ENCODE measurements at places on chromosomes 1 and 21.

- DNase-seq = no peak
Observed at GRCh38 chr1:7589080-7589735, 181.9 kb upstream of the VAMP3 start.

DNA sequence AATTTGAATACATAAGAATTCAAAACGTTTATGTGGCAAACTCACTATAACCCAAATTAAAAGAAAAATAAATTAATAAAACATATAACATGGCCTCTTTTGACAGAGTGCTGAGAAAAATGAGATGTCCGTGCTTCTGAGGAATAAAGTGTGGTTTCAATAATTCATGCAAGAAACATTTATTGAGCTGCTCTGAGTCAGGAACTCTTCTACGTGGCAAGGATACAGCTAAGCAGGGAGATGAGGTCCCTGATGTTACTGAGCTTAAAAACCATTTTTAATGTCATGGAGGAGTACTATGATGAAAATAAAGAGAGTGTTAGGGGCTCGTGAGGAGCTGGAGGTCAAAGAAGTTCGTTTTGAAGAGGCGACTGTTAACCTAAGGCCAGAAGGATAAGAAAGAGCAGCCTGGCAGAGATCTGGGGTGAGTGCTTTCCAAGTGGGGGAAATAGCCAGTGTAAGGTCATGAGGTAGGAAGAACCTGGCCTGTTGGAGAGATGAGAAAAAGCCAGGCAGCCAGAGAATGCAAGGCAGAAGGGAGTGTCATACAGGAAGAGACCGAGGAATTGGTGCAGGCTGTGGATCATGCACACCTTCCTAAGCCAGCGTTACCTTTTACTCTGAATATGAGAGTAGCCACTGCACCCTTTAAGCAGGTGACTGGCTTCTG lies 182.2 kb upstream of the DUSP10 start:
- DNase-seq = no peak

GRCh38 chr1:241645199-241645598 lies 5.0 kb upstream of the CHML start:
- no peak for DNase-seq

DNA sequence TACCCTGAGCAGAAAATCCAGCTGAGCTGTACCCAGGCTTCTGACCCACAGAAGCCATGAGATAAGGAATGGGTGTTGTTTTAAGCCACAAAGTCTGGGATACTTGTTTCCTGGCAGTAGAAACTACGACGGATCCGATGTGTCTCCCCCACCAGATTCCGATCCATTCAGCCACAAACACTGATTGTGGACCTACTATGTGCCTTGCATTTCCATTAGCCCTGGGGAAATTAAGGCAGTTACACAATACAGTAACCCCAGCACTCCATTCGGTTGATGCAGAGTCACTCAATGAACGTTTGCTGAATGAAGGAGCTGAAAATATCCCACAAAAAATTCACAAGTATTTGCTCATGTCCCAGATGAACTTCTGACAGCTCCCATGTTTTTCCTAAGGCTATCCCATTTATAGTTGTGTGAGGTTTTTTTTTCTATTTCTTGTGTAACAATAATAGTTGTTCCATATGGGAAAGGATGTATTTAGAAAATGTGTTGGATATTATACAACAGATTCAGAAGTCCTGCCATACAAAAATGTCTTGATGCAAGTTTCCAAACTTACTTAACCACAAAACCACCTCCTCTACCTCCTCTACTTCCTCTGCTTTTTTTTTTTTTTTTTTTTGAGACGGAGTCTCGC lies 29.6 kb upstream of the KAZN start:
- no peak for DNase-seq

GRCh38 chr1:21355956-21356355 lies 65.7 kb upstream of the ECE1 start:
- no peak for DNase-seq

DNA sequence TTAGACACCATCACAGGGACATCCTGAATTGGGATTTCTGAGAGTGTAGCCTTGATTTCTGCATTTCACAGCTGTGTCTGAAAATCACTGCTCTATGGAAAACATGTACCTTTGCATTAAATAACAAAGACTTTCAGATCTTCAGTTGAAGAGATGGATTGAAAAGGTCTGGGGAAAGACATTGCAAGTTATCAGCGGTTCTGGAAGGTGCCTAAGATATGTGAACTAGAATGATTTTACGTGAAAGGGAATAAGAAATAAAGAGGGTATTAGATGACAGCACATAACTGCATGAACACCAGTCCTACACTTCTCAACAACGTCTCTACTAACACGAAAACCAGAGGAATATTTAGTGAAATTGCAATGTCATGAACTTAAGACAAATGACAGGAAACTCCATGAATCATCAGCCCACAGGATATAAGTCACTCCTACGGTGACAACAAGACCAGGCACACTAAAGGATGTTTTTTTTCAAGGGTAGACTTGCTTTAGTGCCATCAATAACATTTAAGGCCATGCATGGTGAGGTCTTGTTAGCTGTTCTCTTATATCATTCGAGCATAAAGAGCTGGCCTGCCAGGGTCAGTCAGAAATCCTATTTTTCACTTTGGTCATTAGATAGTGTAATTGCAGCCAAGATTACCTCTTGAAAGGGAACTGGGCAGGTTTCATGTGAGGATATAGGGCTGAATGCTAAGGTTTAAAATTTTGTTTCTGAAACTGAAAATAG lies 283.1 kb downstream of the GRIK1 start:
- DNase-seq = no peak

DNA sequence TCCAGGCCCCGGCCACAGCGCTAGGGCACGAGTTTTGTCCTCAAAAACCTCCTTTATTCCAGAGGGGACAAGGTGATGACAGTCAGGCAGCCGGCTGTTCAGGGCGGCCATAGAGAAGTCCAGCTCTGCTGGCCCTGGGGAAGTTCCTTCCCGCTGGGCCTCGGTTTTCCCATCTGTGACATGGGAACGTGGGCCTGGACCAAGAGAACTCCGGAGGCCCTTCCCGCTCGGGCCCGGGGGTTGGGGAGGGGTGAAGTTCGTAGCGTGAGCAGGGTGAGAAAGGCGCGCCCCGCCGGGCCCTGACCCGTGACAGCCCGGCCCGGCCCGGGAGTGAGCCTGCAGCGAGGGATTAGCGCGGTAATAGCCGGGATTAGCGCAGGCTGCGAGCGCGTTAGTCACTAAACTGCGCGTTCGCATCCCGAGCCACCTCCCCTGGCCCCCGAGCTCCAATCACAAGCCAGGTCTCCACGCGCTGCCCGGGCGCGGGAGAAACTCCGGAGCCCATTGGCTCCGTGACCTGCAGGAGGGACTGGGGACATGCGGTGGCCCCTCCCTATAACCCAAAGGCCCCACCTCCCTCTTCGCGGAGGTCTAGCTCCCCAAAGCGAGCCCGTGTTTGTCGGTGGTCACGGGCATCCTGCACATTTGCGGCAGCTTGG lies 29.8 kb upstream of the PADI2 start:
- DNase-seq = no peak

- DNase-seq = no peak
Observed at GRCh38 chr1:231383159-231383860, 38.8 kb downstream of the EGLN1 start.

- no peak for DNase-seq
Observed at GRCh38 chr1:172293429-172293828, 127.1 kb upstream of the C1orf105 start.

- DNase-seq = no peak
Observed at GRCh38 chr1:39115271-39116110, 89.0 kb upstream of the MACF1 start.

DNA sequence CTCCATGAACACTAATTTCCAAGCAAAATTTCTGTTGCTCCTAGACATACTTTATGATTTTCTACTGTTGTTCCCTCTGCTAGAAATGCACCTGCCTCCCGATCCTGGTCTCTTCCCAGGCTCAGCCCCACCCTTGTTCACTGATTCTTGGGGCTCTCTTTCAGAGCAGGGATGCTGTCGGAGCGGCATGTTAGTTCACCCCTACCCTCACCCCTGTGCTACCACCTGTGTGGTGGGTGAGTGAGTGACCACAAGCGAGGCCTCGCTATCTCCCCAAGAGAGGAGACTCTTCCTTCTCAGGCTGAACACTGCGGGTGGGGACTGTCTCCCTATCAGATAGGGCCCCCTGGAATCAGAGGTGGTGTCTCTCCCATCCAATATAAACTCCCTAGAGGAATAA lies 4.9 kb upstream of the S100A8 start:
- DNase-seq = no peak

GRCh38 chr1:24418898-24419628 lies 3.5 kb downstream of the NIPAL3 start:
- DNase-seq = peak; percentile 36

GRCh38 chr21:35825370-35826353 lies 234.7 kb downstream of the SETD4 start:
- DNase-seq = no peak

GRCh38 chr1:29835406-29835805 lies 599.1 kb downstream of the PTPRU start:
- no peak for DNase-seq

- peak; percentile 52 for DNase-seq
Observed at GRCh38 chr1:170700842-170701615, 37.1 kb downstream of the PRRX1 start.

DNA sequence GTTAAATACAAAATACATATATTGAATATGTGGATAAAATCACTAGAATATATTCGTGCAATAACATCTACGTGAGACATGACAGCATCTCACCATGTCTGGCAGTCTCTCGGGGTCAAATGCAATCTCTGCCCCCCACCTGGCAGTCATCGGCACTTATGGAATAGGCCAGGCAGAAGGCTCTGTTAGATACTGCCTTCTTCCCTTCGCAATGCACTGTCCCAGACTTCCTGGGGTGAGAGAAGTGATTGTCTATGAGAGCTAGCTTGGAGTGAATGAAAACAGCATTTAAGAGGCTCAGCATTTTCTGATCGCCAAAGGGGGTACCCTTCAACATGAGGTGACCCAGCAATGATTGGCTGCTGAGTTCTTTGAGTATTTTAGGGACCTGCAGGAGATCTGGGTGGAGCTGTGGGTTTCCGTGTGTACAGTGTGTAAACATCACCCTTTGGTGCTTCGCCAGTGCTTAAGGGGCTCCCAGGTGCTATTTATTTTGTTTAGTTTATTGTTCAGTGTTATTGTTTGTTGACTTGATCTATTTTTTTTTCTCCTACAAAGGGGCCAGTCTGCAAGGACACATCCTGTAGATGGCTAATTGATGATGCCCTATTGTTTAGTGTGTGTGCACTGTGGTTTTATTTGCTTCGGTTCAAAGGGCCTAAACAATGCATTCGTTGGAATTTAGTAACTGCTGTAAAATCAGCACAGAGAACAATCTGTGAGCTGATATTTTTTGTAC lies 10.2 kb downstream of the ERG start:
- DNase-seq = no peak

- no peak for DNase-seq
Observed at GRCh38 chr1:30506291-30507015, 216.9 kb downstream of the MATN1 start.

- DNase-seq = no peak
Observed at GRCh38 chr1:65172936-65173690, 25.1 kb downstream of the AK4 start.

DNA sequence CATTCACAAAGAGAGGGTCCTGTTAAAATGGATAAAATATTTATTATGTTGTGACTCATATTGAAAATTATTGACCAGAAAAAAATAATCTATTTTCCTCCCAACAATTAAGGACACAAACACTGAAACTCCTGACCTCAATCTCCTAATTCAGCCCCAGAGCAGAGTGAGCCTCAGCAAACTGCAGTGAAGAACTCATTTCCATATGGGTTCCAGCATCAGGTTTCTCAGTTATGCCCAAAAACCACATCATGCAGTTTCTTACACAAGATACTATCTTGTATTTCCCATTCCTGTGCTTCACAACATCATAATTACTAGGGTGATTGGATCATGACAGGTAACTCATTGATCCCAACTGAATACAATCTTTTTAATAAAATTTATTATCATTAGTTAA lies 15.4 kb downstream of the PYHIN1 start:
- no peak for DNase-seq

DNA sequence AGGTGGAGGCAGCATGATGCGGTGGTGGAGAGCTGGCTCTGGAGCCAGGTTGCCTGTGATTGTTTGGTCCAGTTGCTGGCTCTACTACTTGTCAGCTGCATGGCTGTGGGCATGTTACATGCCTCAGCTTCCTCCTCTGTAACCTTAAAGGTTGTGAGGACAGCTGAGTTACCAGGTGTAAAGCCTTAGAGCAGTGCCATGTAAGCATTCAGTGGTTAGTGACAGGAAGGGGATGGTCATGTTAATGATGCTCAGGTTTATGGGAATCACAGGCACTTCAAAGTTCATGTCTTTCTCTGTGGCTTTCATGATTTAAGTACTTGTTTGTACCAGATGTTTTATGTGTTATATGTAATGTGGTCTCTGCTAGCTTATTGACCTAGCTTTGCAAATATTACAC lies 32.6 kb downstream of the PTGFRN start:
- DNase-seq = no peak

DNA sequence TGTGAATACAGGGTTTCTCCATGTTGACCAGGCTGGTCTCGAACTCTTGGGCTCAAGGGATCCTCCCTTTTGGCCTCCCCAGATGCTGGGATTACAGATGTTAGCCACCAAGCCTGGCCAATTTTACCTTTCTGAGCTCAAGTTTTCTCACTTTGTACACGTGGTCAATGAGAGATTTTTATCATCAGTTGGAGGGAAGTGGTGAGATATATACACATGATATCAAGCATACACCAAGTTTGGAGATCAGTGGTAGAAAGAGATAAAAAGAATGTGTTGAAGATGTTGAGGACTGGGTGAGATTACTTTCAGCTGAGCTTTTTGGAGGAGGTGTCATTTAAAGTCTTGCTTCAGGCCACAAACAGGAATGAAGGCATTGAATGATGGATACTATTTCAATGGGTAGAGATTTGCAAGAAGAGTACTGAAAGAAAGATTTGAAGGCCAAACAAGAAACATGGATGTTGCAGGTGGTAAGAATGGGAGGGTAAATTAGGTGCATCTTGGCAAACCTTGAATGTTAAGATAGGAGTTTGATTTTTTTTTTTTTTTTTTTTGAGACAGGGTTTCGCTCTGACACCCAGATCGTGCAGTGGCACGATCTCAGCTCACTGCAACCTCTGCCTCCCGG lies 3.0 kb upstream of the SESN2 start:
- DNase-seq = no peak

GRCh38 chr1:241947354-241947753 lies 10.2 kb upstream of the BECN2 start:
- DNase-seq = peak; percentile 85

GRCh38 chr1:119869995-119870394 lies 26.3 kb downstream of the ADAM30 start:
- no peak for DNase-seq

GRCh38 chr1:6389971-6390370 lies 3.6 kb downstream of the ACOT7 start:
- no peak for DNase-seq

DNA sequence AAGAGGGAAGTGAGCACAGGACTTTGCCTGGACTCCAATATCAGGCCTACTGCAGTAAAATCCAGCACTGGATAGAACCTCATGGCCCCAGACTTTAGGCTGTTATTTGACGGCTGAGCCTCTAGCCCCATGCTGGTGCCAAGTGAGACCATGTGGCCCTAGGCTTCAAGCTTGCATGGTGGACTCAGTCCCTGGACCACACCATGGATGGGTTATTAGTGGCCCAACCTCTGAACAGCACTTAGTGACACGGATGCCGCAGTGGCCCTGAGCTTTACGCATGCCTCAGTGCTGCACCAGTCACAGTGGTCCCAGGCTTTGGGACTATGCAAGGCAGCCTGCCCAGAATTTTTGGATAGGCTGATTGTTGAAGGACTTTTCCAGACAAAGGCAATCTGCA lies 13.0 kb downstream of the IFI44L start:
- DNase-seq = no peak
